Fibroblast of pulmonary artery (primary cell): ENCODE measurements at places on chromosomes 4 and X.

GRCh38 chr4:121958777-121959176 lies 6.9 kb upstream of the TRPC3 start:
- DNase-seq, result no peak

GRCh38 chr4:18980516-18981233 lies 959.1 kb upstream of the LCORL start:
- no peak for DNase-seq

- DNase-seq, result peak; percentile 96
Measured at GRCh38 chr4:155889031-155889793, 14.3 kb upstream of the TDO2 start.

GRCh38 chrX:48890934-48891401 lies 6.6 kb downstream of the TIMM17B start:
- no peak for DNase-seq

DNA sequence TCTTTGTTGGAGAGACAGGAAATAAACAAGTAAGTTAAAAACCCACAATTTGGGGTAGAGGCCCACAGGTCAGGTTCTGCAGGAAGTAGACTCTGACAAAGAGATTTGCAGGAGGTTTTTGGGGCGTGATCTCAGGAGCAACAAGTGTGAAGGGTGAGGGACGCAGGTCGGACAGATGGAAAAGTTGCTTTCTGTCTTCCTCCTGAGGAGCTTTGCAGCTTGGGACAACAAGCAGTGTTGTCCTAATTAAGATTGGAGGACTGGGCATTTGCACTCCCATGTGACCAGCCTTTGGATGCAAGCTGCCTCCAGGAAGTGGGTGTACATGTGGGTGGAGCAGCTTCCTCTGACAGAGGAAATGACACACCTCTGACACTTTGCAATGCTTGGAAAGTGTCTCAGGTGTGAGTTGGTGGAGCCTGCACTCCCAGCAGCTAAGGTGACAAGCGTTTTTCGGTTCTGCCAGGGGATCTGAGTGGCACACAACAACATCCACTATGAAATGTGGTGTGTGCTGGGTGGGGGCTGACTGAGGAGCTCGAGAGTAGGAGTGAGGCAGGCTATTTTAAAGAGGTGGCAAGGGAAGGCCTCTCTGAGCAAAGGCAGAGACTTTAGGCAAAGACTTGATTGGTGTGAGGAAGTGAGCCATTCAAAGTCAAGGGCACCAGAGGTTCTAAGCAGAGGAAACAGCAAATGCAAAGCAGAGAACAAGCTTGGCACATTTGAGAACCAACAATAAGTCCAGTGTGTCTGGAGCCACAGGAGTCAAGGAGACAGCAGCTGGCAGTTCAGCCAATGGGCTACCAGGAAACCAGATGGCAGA lies 339.8 kb upstream of the GATB start:
- no peak for DNase-seq

DNA sequence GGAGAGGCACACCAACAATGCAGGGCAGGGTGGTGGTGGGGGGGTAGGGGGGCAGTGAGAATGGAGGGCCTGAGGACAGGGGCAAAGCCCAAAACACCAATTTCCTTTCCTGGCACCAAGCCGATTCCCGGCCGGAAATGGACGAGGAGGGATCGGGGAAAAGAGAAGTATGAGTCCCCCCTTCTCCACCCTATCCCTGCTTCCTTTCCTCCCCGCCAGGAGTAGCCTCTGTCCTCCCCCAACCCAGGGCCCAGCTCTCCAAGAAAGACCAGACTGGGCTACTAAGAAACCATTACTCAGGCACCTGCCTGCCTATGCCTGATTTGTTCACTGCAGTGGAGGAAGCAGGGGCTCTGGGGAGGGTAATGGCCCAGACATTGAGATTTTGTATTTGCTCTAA lies 402 bp downstream of the CCDC120 start:
- no peak for DNase-seq

DNA sequence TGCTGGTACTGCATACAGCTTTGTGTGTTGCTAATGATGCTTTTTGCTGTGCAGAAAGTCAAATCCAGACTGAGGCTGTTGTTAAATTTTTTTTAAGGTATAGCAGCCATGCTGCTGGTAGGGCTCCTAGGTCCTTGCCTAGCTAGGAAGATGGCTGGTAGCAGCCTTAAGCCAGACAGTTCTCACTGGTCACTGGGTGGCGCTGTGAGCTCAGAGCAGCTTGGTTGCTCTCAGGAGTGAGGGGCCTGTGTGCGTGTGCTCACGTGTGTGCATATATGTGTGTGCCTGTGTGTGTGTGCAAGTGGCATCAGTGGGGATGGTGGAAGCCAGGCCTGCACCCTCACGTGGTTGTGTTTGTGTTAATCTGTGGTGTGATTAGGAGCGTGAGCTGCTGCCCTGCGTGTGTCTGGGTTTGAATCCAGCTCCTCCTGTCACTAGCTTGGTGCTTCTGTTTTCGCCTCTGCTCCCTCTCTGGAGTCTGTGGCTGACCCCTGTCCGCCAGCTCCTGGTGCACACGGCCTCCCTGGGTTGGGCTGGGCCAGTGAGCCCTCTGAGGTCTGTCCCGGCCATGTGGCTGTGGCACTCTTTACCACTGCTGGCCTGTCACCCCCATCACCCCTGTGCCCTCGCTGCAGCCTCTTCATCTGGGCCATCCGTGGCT lies 46.1 kb downstream of the SORCS2 start:
- no peak for DNase-seq
